ENCODE measurements at places on chromosomes 13 and 19.

- DNase-seq = no peak
Measured at GRCh38 chr19:17385878-17386611, 8.0 kb downstream of the CCDC194 start.

DNA sequence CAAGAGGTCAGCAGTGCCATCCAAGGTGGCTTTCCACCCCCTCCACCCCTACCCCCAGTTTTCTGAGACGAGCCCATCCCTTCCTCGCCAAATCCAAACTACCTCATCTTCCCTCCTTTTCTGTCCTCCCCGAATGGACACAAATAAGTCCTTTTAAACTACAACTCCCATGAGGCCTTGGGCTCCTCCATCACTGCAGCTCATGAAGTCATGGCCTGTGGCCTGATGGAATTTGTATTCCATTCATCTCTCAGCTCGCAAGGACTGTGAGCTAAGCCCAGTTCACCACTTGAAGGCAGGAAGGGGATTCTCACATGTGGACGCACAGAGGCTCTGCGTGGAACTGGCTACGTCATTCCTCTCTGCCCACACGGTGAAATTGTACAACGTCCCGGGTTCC, 12.5 kb downstream of the PTPRH start:
- DNase-seq = no peak

DNA sequence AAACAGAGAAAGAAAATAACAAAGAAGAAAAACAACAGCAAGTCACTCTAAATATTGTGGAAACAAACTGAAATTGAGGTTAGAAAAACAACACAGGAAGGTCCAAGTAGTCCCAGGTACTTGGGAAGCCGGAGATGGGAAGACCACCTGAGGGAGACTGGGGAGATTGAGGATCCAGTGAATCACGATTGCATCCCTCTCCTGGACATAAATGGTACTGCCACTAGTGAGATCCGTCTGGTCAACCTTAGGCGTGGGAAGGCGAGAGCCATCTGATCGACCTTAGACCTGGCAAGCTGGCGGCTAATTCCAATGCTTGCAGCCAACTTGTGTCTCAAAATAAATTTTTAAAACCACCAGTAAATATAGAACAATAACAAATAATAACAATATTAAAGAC, 81.9 kb downstream of the ZNF726 start:
- DNase-seq = no peak

DNA sequence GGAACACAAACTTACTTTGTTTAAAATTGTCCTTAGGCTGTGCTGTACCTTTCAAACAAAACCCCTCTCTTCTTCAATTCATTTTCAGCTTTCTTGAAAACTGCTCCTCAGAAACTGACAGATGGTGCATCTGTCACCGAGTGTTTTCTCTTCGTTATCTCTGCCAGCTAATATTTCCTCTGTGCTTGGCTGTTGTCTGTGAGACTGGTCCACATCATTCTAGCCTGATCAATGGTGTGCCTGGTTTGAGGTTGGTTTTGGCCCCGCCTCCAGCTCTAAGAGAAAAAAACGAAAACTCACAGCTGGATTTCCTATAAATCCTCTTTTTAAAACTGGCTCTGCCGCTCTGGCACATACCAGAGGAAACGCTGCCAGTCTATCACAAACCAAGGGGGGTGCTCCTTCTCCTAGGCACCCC, 79.7 kb downstream of the STARD13 start:
- DNase-seq = no peak

- no peak for DNase-seq
Measured at GRCh38 chr19:43351998-43352746, 1.3 kb upstream of the CD177 start.

Measured in activated CD4-positive, CD25-positive, alpha-beta regulatory T cell treated with anti-CD3 and anti-CD28 coated beads, Interleukin-2, amount 50 U/mL, for 16 hours (primary cell).